NCI-H345 (cell line): ENCODE measurements at places on chromosomes 16 and 17.

DNA sequence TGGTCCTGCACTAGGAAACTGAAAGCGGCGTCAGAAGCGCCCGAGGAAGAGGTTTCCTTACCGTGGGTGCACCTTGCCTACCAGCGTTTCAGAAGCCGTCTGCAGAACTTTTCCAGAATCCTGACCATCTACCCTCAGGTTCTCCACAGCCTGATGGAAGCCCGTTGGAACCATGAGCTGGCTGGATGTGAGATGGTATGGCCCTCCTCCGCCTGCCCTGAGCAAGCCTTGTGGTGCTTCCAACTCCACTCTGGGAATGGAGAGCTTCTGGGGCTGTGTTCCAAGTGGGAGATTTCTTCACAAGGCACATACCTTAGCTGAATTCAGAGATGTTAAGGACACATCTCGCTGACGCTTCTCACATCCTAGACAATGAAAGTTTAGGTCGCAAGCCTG lies 51.8 kb upstream of the ENDOV start:
- DNase-seq, result no peak

- DNase-seq, result no peak
Observed at GRCh38 chr17:37833237-37833859, 88.5 kb upstream of the HNF1B start.

GRCh38 chr16:78706637-78707036 lies 607.2 kb downstream of the WWOX start:
- DNase-seq, result no peak

GRCh38 chr17:65013613-65014391 lies 42.7 kb downstream of the GNA13 start:
- no peak for DNase-seq

DNA sequence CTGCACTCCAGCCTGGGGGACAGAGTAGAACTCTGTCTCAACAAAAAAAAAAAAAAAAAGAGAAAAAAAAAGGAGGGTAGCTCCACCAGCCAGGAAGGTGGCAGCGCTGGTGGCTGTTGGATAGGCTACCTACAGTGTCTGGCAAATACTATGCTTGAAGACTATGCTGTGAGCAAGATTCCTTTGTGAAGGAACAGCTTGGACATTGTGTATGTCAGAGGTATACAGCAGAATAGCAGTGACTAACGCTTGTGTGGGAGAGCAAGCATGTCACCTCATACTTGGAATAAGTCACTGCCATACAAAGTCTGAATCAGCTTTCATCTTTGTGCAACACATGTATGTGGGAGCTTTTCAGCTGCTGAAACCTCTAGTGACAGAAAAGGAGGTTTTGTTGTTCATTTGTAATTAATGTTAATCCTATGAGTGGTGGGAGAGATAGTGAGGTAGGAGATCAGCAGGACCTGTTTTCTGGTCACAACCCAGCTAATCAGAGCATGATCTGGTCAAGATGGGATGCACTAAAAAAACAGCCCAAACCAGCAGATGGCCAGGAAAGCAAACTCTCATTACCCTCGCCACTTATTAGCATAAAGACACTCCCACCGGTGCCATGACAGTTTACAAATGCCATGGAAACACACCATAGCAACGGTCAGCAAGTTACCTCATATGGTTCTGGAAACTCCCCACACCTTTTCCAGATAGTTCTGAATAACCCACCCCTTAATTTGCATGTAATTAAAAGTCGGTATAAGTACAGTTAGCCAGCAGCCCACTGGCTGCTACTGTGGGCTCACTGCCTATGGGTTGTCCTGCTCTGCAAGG lies 6.8 kb upstream of the ITGAD start:
- no peak for DNase-seq

GRCh38 chr17:7308625-7309433 lies 1.4 kb downstream of the EIF5A start:
- peak; percentile 66 for DNase-seq

DNA sequence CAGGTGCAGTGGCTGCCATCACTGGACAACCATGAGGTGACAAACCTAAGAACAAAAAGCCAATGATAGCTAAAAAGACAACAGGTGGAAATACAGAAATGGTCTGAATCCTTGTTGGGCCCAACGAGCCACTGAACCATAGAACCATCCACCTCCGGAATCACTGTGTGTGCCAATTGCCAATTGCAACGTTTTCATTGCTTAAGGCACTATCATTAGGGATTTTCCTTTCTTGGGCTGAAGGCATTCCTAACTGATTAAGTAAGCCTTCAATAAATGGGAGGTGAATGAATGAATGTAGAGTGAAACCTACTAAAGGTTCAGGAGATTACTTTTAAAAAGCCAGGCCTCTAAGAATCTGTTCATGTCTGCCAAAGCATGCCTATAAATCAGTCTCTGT lies 3.6 kb downstream of the USP31 start:
- no peak for DNase-seq

DNA sequence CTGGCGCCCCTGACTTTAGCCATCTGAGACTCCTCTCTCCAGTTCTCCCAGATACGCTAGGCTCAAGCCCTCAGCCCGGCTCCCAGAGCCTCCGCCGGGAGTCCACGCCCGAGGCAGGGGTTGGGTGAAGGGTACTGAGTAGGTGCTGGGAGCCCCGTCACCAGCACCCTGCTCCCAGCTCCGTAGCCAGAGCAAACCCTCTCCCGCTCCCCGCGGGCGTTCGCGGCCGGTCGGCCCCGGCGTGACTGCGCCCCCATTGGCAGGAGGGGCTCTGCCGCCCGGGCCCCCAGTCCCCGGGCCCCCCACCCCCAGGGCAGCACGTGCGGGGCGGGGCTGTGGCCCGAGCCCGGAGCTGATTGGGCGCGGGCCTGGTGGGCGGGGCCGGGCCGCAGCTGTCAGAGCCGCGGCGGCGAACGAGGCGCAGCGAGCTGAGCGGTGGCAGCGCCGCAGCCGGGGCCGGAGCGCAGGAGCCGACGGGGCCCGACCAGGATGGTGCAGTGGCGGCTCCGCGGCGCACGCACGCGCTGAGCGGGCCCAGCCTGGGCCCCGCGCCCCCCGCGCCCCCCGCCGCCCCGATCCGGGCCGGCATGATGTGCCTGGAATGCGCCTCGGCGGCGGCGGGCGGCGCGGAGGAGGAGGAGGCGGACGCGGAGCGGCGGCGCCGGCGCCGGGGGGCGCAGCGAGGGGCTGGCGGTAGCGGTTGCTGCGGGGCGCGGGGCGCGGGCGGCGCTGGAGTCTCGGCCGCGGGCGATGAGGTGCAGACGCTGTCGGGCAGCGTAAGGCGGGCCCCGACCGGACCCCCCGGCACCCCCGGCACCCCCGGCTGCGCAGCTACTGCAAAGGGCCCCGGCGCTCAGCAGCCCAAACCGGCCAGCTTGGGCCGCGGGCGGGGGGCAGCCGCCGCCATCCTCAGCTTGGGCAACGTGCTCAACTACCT lies at the start of gene SPNS2:
TSS of gene SPNS2 (plus strand) at position 421 of the 937 bp plus-strand sequence. CDS start at position 588, 167 bp downstream.
- DNase-seq, result peak; percentile 16

DNA sequence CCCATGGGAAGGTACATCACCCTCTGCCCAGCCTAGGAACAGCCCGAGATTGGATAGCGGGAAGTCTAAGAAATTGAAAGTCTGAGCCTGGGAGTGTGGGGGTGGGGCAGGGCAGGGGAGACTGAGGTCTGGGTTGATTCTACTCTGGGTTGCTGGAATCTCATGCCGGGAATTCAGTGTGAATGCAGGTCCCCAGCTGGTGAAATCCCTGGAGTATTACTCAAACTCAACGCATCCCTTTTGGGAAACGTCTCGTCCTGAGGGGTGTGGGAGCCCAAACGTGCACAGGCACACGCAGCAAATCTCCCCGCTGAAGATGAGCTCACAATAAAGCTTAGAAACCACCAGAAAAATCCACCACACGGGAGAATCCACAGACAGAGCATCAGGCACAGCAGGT lies 55.4 kb downstream of the SOCS1 start:
- DNase-seq, result no peak

DNA sequence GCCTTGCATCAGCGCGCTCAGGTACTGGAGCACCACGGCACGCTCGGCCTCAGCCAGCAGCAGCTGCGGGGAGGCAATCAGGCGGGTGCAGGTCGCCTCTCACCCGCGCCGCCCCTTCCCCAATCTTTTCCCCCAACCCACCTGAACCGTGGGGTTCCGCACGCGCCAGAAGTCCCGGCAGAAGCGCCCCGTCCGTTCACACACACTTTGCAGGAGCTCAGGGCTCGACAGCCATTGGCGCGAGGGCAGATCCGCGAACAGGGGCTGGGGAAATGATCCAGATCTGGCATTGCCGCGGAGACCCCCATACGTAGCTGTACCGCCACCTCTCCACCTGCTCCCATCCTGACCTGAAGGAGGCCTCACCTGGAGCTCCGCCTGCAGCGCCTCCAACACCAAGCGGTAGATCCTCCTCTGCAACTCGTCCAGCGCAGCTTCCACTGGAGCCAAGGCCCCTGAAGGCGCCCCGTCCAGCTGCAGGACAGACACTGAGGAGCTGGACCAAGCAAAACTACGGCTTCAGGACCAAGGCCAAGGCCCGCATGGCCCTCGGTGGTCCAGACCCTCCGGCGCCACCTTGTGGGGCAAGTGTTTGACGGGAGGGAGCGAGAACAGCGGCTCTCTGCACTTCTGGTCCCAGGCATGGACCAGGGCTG lies 1.4 kb upstream of the MATCAP1 start:
- peak; percentile 55 for DNase-seq

- DNase-seq, result no peak
Observed at GRCh38 chr17:50035945-50036344, 20.0 kb upstream of the ITGA3 start.

GRCh38 chr17:30323895-30324319 lies 9.9 kb downstream of the TMIGD1 start:
- peak; percentile 43 for DNase-seq

GRCh38 chr16:57837305-57838125 lies 35.2 kb upstream of the KIFC3 start:
- no peak for DNase-seq

GRCh38 chr17:21573961-21574610 lies 118.2 kb upstream of the KCNJ18 start:
- DNase-seq, result peak; percentile 24
